ENCODE measurements at places on chromosomes 11 and 22.
A peak's percentile ranks its signal among the peaks of the same experiment; 100 is the strongest.

GRCh38 chr22:47374901-47375575 is 612.6 kb downstream of the TBC1D22A start:
- DNase-seq, result no peak

DNA sequence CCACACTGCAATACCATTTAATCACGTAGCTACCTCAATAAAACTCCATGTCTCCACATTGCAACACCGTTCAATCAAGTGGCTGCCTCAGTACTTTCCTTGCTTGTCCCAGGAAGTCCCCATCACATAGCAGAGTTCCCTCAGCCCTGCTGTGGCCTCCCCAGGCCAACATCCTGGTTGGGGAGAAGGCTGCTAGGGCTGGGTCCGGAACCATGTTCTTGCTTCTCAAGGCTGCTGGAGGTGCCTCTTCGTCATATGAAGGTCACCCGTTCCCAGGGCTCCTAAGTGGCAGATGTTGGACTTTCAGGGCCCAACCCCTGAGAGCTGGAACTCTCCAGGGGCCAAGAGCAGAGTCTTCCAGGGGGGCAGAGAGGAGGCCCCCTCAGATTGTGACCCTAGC is 3.3 kb downstream of the ART5 start:
- no peak for DNase-seq

- no peak for DNase-seq
Measured at GRCh38 chr11:129739339-129739738, 76.3 kb upstream of the TMEM45B start.

DNA sequence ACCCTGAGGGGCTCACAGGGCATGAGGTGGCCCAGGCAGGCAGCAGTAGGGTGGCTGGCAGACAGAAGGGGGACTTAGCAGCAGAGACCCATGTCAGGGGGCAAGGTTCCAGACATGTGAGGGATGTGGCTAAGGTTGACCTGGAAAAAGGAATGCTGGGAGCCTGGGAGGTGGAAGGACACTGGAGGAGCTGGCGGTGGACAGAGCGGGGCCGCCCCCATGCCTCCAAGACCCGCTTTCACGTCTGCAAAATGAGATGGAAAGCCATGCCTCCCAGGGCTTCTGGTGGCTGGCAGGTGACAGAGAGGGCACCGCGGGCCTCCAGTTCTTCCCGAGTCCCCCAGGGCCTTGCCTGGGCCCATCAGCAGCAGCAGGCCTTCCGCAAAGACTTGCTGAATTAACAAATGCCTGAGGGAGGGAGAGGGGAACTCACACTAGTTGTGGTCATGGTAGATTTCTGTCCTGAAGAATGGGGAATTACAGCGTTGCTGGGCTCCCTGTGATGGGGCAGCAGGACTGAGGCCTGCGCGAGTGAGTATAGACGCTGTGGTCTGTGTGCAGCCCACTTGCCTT is 23.1 kb upstream of the SOX10 start:
- no peak for DNase-seq

- no peak for DNase-seq
Measured at GRCh38 chr11:88208745-88209144, 33.5 kb upstream of the RAB38 start.

DNA sequence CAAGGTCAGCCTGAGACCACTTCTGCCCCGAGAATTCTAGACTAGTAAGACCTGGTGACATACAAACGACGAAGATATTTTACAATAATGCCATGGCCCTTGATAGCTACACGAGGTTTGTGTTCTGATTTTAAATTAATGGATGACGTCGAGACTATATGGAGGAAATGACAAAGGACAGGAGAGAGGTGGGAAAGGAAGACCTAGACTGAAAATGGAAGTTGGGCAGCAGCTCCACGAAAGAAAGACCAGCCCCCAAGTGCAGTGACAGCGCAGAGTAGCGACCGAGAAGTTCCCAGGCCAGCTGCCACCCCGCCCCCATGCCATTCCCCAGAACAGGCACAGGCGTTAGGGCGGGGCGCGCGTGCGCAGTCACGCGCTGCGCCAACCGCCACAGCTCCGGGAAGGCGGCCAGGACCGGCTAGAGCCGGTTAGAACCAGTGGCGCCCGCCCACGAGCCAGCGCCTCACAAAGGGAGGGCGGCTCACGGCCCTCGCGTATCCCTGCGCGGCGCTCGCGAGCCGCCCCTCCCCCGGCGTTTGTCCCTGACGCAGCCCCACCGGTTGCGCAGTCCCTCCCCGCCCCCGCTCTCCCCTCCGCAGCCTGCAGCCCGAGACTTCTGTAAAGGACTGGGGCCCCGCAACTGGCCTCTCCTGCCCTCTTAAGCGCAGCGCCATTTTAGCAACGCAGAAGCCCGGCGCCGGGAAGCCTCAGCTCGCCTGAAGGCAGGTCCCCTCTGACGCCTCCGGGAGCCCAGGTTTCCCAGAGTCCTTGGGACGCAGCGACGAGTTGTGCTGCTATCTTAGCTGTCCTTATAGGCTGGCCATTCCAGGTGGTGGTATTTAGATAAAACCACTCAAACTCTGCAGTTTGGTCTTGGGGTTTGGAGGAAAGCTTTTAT is 1.5 kb upstream of the MALAT1 start:
- DNase-seq, result peak; percentile 98

- DNase-seq, result no peak
Measured at GRCh38 chr22:39184586-39185577, 32.4 kb upstream of the CBX7 start.

- DNase-seq, result no peak
Measured at GRCh38 chr11:3225159-3225758, 6.6 kb upstream of the MRGPRG start.

All from stimulated activated CD4-positive, alpha-beta T cell treated with anti-CD3 and anti-CD28 coated beads, Interleukin-4, amount 100 ng/mL, for 4 hours (primary cell).